Gastrocnemius medialis (tissue), 4 donors: ENCODE measurements at places on chromosomes 2 and 18. TPM values are rescaled to one million over a fixed set of nuclear protein-coding genes. Genes with fewer than 3 reads are reported as not detected.

- DNase-seq, result no peak
- H3K27ac ChIP-seq, result no peak overlapping the region
- H3K4me1 ChIP-seq, result no peaks in the 10 kb centered on the region
- no peak overlapping the region for H3K4me3 ChIP-seq
- H3K36me3 ChIP-seq, result no peaks in the 10 kb centered on the region
These were observed 28.1 kb upstream of the SCYGR2 start for GRCh38 chr2:227570615-227571014.

DYNAP gene
- total RNA-seq, result not detected

GRCh38 chr2:196520605-196521004 lies 118.9 kb upstream of the CCDC150 start:
- no peak overlapping the region for H3K27ac ChIP-seq
- no peaks in the 10 kb centered on the region for H3K4me1 ChIP-seq
- no peak for DNase-seq
- no peaks in the 10 kb centered on the region for H3K27me3 ChIP-seq
- H3K4me3 ChIP-seq, result no peak overlapping the region

DNA sequence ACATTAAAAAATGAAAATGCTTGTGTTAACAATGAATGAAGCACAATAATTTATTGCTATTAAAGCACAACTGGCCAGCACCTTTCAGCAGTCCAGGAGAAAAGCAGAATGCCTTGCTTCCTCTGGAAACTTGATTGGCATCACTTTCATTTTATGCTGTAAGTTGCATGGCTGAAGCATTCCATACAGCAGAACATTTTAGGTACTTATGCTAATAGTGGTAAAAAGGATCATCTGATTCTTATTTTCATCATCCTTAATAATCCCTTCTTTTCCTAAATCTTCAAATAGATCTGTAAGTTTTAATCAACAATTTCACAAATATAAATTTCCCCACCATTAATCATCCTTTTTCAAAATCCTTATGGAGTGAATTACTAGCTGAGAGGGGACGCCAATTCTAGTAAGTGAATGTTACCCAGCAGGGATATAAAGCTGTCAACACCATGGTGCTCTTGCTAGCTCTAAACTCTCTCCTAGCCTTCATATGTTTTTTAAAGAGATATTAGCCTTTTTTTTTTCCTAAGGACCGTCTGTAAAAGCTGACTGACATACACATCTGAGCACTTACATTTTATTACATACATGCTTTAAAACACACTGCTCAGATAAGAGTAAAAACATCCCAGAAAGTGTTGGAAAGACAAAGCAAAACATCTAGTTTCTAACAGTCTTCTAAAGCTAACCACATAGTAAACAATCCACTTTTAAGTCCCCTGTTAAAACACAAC lies 5.3 kb downstream of the SATB2 start:
- H3K4me3 ChIP-seq, result no peak overlapping the region
- no peak overlapping the region for H3K27ac ChIP-seq
- DNase-seq, result no peak
- H3K36me3 ChIP-seq, result no peaks in the 10 kb centered on the region

- no peak for DNase-seq
- no peak overlapping the region for H3K4me3 ChIP-seq
- no peaks in the 10 kb centered on the region for H3K36me3 ChIP-seq
- peak overlapping the region; percentile 38 for H3K27ac ChIP-seq
These were observed 34.3 kb upstream of the DNMT3A start for GRCh38 chr2:25375989-25376545.

DNA sequence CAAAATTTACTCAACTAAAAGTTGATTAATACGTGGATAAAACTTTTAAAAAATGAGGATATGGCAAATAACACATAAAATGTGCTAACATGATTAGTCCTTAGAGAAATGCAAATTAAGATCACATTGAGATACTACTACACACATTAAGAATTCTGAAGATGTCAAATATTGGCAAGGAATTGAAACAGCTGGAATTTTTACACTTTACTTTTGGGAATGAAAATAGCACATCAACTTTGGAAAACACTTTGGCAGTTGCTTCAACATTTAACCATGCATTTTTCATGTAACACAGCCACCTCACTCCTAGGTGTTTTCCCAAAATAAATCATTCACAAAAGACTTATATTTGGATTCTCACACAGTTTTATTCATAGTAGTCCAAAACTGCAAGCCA lies 687.9 kb upstream of the SETBP1 start:
- no peaks in the 10 kb centered on the region for H3K4me1 ChIP-seq
- no peak overlapping the region for H3K27ac ChIP-seq
- DNase-seq, result no peak

- H3K27me3 ChIP-seq, result no peaks in the 10 kb centered on the region
- peak; percentile 18 for DNase-seq
- peaks cover 24% of the 10 kb centered on the region for H3K4me1 ChIP-seq
- H3K4me3 ChIP-seq, result no peak overlapping the region
- no peak overlapping the region for H3K27ac ChIP-seq
- H3K36me3 ChIP-seq, result no peaks in the 10 kb centered on the region
These were observed 8.6 kb upstream of the SOCS6 start for GRCh38 chr18:70280007-70280925.

EFHD1 gene
- 29.0 TPM for total RNA-seq

DNA sequence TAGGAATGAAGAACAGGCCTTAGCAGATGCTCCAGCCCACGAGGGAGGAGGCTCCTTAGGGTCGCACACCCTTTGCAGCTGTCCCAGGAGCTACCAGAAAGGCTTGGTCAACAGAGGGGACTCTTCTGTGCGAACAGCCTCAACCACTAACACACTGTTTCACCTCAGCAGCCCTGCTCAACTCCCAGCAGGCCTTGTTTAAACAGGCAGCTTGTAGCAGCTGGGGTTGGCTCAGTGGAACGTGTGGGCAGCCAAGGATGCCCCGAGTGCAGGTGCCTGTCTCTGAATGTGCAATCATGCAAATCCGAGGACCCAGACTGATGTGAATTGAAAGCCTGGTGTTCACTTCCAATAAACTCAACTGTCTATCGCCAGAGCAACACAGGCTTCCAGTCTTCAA lies 88.7 kb upstream of the CXCR4 start:
- no peak overlapping the region for H3K27ac ChIP-seq
- H3K4me1 ChIP-seq, result no peaks in the 10 kb centered on the region
- H3K27me3 ChIP-seq, result no peaks in the 10 kb centered on the region
